ENCODE measurements at places on chromosomes 11 and 22. TPM values are rescaled to one million over a fixed set of nuclear protein-coding genes. Genes with fewer than 3 reads are reported as not detected.

Gene TSKU
- 45.6 TPM for total RNA-seq

Gene FBLN1
- total RNA-seq: 0.65 TPM

Gene FREY1
- total RNA-seq: 2.7 TPM

Gene SELENOH
- total RNA-seq: 175 TPM

Gene NXPE2
- total RNA-seq: not detected

Gene GLYATL1B
- total RNA-seq: not detected
